ENCODE measurements at places on chromosomes 2 and 18. TPM values are rescaled to one million over a fixed set of nuclear protein-coding genes. Genes with fewer than 3 reads are reported as not detected.

SERPINB13 gene
- total RNA-seq: not detected

LINC00305 gene
- not detected for total RNA-seq

SPATA3 gene
- not detected for total RNA-seq

FAM228A gene
- 0.52 TPM for total RNA-seq

M1AP gene
- total RNA-seq: 0.60 TPM

RNF125 gene
- total RNA-seq: 72.6 TPM

MSH2 gene
- total RNA-seq: 9.7 TPM

RASGRP3 gene
- total RNA-seq: 13.5 TPM

REG1B gene
- not detected for total RNA-seq

FAHD2B gene
- total RNA-seq: 16.9 TPM

BZW1 gene
- total RNA-seq: 226 TPM

CCNT2 gene
- total RNA-seq: 56.9 TPM

EPHA4 gene
- 88.2 TPM for total RNA-seq

MOGAT1 gene
- not detected for total RNA-seq

FAM161A gene
- 1.5 TPM for total RNA-seq

C2orf81 gene
- total RNA-seq: 2.9 TPM

SLC25A12 gene
- 15.5 TPM for total RNA-seq

RAX gene
- not detected for total RNA-seq

HNMT gene
- 0.47 TPM for total RNA-seq

ADRA2B gene
- total RNA-seq: 2.8 TPM

DQX1 gene
- 0.23 TPM for total RNA-seq

CD8B gene
- not detected for total RNA-seq

ANKRD29 gene
- 0.25 TPM for total RNA-seq

ACKR3 gene
- total RNA-seq: 2.3 TPM

CHRNG gene
- total RNA-seq: not detected

PTPRN gene
- total RNA-seq: not detected

KDM3A gene
- total RNA-seq: 161 TPM

ADD2 gene
- 0.34 TPM for total RNA-seq

DSG1 gene
- not detected for total RNA-seq

POTEJ gene
- total RNA-seq: not detected

CDH2 gene
- total RNA-seq: 0.37 TPM

ARMC9 gene
- 0.37 TPM for total RNA-seq
